PC-9 (cell line): ENCODE measurements at places on chromosomes 7 and 10. TPM values are rescaled to one million over a fixed set of nuclear protein-coding genes. Genes with fewer than 3 reads are reported as not detected.

GSTK1 gene
- 239 and 244 TPM in 2 replicates for total RNA-seq

NPY gene
- total RNA-seq = not detected in 2 replicates

- H3K36me3 ChIP-seq = peaks cover 8% of the 10 kb centered on the region
- H3K4me3 ChIP-seq = no peak overlapping the region
- no peaks in the 10 kb centered on the region for H3K27me3 ChIP-seq
- DNase-seq = peak; percentile 80
These were observed 9.0 kb upstream of the ARPC1B start for GRCh38 chr7:99365318-99366141.

- H3K27me3 ChIP-seq = peaks cover 92% of the 10 kb centered on the region
- H3K4me1 ChIP-seq = no peaks in the 10 kb centered on the region
These were observed 402 bp upstream of the CDHR1 start for GRCh38 chr10:84193846-84194423.

CDK13 gene
- total RNA-seq = 76.8 and 80.9 TPM in 2 replicates

GRM3 gene
- not detected in 2 replicates for total RNA-seq

SSC4D gene
- total RNA-seq = 3.5 and 3.9 TPM in 2 replicates

DNA sequence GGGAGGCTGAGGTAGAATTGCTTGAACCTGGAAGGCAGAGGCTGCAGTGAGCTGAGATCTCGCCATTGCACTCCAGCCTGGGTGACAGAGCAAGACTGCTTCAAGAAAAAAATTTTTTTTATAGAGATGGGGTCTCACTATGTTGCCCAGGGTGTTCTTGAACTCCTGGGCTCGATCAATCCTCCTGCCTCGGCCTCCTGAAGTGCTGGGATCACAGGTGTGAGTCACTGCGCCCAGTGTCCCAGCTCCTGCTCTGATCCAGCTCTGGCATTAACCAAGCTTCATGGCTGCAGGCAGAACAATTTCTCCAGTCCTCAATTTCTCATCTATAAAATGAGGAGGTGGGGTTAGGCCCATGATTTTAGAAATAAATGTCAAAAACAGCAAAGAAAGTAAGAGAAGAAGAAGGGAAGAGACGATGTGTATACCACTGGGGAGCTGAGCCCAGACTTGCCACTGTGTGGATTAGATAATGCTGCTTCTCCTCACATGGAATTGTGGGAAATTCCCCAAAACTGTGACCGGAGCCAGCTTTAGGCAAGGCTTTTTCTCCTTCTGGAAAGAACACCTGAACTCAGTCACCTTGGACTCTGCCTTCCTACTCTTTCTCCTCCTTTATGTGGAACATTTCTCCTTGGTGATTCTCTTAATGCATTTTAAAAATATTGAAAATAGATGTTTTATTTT, 25.5 kb downstream of the IL15RA start:
- peak overlapping the region; percentile 50; the same call in 1 of the 2 replicates for H3K27ac ChIP-seq
- peaks cover 17% of the 10 kb centered on the region for H3K4me1 ChIP-seq
- no peaks in the 10 kb centered on the region for H3K27me3 ChIP-seq
- no peak overlapping the region for H3K4me3 ChIP-seq
- DNase-seq = no peak
- H3K36me3 ChIP-seq = no peaks in the 10 kb centered on the region

GRCh38 chr10:97270523-97271154, 21.8 kb downstream of the ARHGAP19 start:
- H3K27me3 ChIP-seq = no peaks in the 10 kb centered on the region
- H3K27ac ChIP-seq = no peak overlapping the region
- H3K4me3 ChIP-seq = no peak overlapping the region
- no peaks in the 10 kb centered on the region for H3K4me1 ChIP-seq

THNSL1 gene
- total RNA-seq = 5.6 and 6.8 TPM in 2 replicates

NCAPG2 gene
- 99.5 and 124 TPM in 2 replicates for total RNA-seq

- H3K4me1 ChIP-seq = no peaks in the 10 kb centered on the region
- H3K4me3 ChIP-seq = peak overlapping the region; percentile 71; the same call in 1 of the 2 replicates
- H3K27me3 ChIP-seq = no peaks in the 10 kb centered on the region
- no peak for DNase-seq
These were observed 1.5 kb downstream of the FRAT1 start for GRCh38 chr10:97320480-97321031.

DNA sequence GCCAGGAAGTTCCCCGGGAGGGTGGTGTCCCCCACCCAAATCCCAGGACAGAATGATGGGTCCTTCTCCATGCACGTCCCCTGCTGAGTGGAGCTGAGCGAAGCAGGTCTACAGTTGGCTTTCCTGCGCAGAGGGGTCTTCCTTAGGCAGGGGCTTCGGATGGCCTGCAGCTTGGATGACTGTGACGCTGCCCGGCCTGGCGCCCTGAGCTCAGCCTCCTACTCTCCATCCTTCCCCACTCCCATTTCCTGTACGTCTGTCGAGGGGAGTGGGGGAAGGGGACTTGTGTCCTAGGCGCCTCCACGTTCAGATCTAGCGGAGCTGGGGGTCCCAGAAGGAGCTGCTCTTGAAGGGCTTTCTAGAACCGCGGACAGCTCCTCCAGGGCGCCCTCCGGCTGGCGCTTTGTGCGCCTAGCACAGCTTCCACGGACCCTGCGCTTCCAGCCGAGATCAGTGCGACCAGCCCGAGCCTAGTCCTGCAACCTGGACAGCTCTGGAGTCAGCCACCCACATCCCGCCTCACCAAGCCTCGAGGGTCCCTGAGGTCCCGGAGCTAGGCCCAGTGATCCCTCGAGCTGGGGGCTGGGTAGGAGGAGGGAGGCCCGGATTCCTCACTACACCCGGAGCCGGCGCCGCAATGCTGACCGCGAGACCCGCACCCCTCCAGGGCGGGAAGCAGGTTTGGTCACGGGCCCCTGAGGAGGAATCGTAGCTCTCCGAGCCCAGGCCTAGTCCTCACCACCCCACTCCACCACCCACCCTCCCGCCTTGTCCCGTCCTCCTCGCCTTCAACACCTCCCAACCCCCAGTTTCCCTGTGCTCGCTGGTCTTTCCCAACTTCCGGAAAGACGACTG, 1.9 kb downstream of the GRID1 start:
- H3K36me3 ChIP-seq = no peaks in the 10 kb centered on the region
- no peaks in the 10 kb centered on the region for H3K4me1 ChIP-seq
- DNase-seq = no peak
